ENCODE measurements at places on chromosomes 1 and 21.

- no peak for DNase-seq
Observed at GRCh38 chr1:890661-891060, 33.1 kb upstream of the SAMD11 start.

- no peak for DNase-seq
Observed at GRCh38 chr1:89633800-89634625, 1.1 kb downstream of the LRRC8C start.

GRCh38 chr1:81834921-81835698 is 34.4 kb downstream of the ADGRL2 start:
- no peak for DNase-seq

DNA sequence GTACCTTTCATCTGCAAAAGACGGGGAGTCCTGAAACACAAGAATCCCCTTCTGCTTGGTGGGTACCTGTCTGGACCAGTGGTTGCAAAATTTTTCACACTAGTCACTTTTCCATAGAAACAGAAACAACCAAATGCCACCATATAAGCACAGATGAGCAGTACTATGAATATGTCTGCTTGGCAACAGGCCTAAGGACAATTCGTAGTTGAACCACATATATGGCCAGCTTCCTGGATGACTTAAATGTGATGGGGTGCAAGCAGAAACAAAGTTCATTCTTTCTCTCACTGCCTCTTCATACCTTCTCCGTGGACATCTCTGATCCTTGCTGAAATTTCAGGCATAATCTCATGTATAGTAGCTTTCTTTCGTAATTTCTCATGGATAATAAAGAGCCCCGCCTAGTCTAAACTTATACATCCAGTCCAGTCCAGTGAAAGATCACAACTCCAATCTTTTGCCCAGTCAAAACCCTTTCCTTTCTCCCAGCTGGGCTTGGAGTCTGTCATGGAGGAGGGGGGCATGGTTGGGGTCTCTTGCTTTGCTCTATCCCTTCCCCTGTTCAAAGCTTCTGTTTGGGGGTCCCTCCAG is 7.0 kb downstream of the FCAMR start:
- DNase-seq = no peak

DNA sequence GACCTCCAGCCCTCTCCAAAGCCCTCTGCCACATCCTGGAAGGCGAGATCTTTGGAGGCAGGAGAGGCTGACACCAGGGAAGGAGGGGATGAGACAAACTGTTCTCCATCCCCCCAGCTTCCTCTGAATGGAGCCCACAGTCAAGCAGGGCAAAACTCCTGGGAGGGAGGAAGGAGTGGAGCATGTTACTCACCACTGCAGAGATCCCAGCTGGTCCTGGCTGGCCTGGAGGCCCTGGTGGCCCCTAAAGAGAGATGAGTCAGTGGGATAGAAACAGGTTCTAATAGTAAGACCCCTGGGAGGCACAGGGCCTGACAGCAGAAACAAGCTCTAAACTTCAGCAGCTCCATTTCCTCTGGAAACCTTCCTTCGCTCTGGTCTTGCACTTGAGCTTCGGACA is 14.0 kb upstream of the PEF1 start:
- DNase-seq = no peak

- no peak for DNase-seq
Observed at GRCh38 chr1:151756291-151756690, 7.0 kb downstream of the MRPL9 start.

- DNase-seq = no peak
Observed at GRCh38 chr1:51294566-51295184, 35.7 kb downstream of the TTC39A start.

DNA sequence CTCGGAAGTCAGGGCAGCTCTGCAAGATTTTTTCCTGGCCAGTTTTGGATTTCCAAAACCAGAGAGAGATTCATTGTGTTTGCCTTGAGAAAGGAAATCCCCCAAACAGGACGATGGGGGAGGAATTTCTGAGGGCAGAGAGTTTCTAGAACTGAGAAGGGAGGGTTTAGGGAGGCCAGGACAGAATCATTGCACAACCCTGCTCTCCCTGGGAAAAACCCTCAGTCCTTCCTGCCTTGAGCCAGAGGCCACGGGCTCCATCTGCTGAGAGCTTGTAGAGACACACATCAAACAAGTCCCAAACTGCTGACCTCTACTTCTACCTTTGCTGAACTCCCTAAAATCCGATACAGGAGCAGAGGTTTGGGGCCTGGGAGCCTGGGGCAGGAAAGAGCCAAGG is 99.7 kb downstream of the NMNAT2 start:
- no peak for DNase-seq

DNA sequence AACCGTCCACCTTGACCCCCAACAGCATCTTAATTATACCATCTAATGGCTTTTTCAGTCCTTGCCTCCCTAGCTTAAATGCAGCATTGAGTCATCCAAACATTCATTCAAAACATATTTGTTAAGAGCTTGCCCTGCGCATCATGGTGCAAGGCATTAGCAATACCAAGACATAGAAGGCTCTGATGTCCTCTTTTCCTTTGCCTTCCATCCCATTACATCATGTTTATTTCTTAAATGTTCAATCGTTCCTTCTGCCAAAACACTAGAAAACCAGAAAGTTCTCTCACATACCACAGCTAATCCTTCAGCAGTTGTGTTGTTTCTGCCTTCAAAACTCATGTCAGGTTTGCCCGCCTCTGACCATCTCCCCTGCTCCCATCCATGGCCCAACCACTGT is 29.8 kb upstream of the VTCN1 start:
- DNase-seq = no peak

DNA sequence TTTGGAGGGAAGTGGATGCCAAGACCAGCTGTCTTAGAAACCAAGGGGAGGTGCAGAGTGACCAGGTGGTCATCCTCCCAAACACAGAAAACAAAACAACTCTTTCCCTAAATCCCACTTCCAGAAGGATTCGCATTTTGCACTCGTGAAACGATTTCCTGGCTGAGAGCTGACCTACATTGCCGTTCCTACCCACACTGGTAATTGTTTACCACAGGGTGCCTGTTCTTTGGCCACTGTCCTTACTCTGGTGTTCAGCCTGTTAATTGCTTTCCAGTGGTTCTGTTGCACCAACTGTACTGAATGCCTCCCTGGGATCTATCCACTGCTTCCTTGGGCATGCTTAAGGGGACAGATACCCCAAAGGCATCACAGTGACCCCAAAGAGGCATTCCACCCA is 23.2 kb upstream of the PLA2G2C start:
- no peak for DNase-seq

- DNase-seq = no peak
Observed at GRCh38 chr1:240495601-240496000, 116.4 kb downstream of the GREM2 start.

DNA sequence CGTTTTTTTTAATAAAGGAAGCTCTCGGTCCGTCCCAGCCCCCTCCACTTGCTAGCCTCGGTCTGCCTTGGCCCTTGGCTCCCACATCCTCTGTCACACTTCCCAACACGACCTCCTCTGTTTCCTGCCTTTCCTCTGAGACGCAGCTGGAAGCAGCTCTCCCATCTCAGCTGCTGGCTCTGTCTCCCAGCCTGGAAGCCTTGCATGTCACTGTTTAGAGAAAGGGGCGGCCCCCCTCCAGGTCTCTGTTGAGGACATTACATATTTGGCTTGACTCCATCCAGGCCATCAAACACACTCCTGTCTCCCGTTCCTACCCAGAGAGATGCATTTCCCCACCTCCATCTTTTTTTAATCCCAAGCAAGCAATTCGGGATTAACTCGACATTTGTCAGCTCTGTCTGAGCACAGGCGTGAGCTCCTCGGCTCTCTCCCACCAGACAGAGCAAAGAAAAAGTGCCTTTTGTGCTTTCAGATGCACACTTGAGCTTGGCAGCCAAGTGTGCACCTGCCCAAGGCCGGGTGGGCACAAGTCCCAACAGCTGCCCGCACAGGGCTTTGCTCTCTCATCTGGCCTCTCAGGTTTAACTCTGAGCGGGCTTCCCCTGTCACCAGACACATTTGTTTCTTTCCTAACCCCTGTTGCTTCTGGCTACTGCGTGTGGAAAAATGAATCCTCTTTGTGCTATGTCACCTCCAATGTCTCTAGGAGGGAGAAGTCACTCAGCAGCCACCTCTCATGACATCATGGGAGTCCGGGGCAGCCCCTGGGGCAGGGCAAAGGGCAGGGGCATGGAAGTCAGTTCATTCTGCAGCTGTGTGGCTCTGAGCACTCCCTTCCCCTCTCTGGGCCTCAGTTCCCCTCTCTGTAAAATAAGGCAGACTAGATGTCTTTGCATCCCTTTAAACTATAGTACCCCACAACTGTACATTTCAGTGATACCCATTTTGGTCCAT is 108.3 kb downstream of the KCND3 start:
- no peak for DNase-seq

GRCh38 chr21:30329203-30329875 is 8.2 kb downstream of the KRTAP27-1 start:
- DNase-seq = no peak

DNA sequence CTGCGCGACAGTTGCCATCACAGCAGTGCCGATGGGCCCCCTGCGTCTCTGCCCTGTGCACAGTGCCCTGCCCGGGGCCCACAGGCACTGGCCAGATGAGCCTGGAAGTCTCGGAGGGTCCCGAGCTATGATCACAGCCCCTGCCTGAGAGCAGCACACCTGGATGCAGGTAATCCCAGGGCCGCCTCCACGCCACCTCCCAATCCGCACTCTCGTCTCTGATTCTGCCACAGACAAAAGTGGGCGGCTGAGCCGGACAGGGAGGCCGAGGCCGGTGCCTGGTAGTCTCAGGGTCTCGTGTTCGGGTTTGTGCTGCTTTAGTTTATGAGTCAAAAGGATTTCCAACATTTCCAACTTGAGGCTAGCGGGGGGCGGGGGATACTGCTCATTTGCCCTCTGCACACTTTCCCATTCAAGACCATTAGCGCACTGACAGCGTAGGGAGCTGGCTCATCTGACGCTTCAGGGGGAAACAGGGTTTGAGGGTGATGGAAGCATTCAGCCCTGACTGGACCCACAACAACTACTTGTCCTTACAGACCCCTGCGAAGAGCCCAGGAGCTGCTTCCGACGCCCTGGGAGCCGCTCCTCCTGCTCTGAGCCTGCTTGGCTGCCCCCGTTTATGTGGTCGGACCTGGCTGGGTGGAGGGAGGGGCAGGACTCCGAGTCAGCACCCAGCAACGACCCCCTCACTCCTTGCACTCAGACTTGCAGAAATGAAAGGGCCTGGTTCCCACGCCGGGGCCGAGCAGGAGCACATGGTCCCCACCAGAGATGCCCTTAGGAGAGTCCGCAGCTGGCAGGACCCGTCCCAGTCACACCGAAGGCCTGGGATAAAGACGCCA is 1.8 kb upstream of the TTC34 start:
- no peak for DNase-seq

GRCh38 chr21:45986316-45987051 is 4.9 kb downstream of the COL6A1 start:
- DNase-seq = no peak
